ENCODE measurements at places on chromosomes 5 and 9.

DNA sequence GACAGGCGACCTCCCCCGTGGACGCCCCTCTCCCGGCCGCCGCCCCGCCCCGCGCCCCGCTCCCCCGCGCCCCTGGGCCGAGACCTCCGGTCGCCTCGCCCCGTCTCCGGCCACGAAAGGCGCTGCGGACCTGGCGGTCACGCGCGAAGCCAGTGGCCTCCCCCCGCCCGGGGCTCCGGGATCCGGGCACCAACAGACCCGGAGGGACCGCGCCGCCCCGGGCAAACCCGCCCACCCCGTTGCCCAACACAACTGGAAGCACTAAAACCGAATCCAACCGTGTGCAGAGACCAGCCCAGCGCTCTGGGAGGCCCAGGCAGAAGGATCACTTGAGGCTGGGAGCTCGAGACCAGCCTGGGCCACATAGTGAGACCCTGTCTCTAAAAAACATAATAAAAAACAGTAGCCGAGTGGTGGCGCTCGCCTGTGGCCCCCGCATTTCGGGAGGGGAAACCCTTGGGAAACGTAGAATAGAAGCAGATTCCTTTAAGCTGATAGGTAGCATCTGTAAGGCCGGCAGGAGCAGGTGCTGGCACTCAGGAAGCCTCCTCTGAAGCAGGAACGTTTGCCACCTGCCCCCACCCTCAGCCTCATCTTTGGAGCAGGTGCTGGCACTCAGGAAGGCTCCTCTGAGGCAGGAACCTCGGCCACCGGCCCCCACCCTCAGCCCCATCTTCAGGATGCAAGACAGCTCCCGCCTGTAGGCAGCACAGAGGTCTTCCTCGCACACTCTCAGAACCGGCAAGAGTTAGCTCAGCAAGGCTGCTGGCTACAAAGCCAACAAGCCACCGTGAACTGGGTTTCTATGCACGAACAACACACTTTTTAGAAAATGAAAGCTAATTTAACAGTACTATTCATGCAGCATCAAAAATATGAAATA, 4.6 kb upstream of the SLC9A3 start:
- no peak for DNase-seq

DNA sequence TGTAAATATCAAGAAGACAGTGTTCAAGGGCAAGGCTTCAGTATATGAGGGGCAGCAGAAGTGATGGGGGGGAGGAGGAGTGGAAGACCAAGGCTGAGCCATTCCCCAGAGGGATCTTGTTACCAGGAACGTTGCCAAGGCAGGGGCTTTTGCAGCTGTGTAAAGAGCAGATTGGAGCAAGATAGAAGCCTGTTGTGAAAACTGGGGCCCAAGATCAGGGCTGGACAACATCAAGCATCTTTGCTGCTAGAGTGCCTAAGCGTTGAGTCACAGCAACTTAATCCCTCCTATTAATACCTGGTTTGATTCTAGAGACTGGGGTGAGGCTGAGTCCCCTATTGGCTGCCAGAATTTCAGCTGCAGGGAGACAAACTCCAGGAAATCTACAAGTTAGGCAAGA, 18.4 kb upstream of the ERCC6L2 start:
- no peak for DNase-seq

GRCh38 chr9:104775574-104775936, 11.6 kb downstream of the NIPSNAP3B start:
- DNase-seq = no peak

DNA sequence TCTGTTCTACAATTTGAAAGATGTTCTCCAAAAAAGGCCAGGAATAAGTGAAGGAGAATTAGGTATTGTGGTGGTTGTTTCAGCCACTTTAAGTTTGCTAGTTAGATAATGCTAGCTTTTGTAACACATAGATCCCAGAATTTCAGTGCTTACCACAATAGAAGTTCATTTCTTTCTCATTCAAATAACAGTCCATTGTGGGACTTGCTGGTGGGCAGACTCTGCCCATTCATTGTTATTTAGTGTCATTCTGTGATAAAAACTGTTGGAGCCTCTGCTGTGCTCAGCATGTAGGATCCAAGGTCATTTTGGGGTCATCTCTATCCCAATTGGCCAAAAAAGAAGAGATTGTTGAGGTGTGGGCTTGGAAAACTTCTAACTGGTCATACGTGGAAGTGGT, 106.8 kb downstream of the CCDC192 start:
- no peak for DNase-seq

DNA sequence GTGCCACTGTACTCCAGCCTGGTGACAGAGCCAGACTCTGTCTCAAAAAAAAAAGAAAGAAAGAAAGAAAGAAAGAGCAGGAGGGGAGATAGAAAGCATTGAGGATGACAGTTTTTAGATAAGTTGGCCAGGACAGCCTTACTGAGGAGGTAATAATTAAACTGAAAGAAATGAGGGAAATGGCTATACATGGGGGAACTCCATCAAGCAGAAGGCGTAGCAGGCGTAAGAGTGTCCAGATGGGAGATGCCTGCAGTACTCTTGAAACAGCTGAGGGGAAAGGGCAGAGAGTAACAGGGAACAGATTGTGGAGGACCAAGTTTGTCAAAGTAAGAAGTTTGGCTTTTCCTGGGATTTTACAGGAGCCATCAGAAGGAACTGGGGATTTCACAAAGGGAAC, 57.5 kb downstream of the HMGCS1 start:
- DNase-seq = no peak

GRCh38 chr9:96027251-96028131, 152.0 kb downstream of the ERCC6L2 start:
- DNase-seq = no peak

DNA sequence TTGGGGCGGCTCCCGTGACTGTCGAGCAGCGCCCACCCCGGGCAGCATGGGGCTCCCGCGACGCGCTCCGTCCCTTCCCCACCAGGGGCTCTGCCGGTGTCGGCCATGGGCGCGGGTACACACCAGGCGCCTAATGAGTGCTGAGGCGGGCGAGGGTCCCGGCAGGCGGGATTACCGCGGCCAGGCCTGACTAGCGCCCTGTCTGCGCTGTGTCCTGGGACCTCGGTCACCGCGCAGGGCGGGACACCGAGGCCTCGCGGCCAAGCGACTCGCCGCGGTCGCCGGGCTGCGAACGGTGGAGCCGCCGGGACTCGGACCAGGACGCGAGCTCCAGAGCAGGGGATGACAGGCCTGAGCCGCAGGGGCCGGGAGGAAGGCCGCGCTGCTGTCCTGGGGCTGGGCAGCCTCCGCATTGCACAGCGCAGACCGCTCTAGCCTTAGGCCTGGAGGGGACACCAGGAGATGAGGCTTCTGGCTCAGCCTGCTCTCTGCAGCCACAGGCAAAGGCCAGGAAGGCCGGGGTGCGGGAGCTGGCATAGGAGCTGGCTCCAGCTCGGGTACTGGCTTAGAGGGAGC, 14.1 kb downstream of the LCN10 start:
- DNase-seq = no peak

GRCh38 chr9:114888607-114889006, 41.8 kb downstream of the TNFSF8 start:
- no peak for DNase-seq

- no peak for DNase-seq
Observed at GRCh38 chr5:15621094-15621493, 121.1 kb downstream of the FBXL7 start.

DNA sequence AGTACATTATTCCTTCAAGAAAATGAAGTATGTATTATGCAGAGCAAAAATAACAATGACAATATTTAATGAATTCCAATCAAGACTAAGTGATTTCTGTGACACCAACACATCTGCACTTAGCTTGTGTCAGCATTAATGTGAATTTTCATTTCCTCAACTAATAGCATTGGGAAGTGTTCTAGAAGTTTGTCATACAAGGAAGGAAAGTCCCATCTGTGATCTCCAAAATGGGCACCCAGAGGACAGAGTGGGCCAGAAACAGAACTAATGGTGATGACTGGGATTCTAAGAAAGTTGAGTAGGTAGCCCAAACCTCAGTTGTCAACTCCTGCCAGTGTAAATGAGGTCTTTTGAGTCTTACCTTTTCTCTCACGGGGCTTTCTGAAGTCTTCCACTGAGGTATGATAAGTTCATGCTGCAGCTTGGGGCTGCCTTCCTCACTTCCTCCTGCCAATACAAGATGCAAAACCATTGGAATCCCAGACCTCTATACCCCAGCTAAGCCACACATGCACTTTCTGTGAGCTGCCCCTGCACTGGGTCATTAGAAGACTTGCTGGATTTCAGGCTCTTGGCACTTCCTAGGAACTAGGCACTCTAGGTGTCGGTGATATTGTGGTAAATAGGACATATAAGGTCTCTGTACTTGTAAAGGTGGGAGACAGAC, 4.9 kb downstream of the ADAM19 start:
- no peak for DNase-seq

- no peak for DNase-seq
Observed at GRCh38 chr5:165184183-165184582, 1678.8 kb downstream of the MAT2B start.

DNA sequence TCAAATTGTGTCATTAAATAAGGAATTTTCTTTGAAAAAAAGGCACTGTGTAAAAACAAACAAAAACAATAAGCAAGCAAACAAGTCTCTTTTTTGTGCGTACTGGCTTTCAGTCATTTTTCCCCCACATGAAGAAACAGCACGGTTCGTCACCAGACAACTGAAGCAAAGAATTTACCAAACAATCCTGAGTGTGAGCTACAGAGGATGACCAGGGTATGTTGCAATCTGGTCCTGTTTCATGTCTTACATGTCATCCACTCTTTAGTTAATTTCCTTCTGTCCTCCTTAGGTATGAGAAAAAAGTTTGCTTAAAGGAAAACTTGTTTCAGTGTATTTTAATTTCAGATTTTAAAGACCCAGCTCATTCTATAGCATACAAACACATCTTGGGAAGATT, 1080.7 kb upstream of the NUDT12 start:
- no peak for DNase-seq

- no peak for DNase-seq
Observed at GRCh38 chr5:179615203-179615602, 8.3 kb downstream of the HNRNPH1 start.

- no peak for DNase-seq
Observed at GRCh38 chr5:54828151-54828550, 157.2 kb downstream of the ESM1 start.

- no peak for DNase-seq
Observed at GRCh38 chr9:1994180-1994579, 21.0 kb upstream of the SMARCA2 start.

GRCh38 chr5:81251922-81252321, 18.8 kb downstream of the CKMT2 start:
- DNase-seq = no peak

DNA sequence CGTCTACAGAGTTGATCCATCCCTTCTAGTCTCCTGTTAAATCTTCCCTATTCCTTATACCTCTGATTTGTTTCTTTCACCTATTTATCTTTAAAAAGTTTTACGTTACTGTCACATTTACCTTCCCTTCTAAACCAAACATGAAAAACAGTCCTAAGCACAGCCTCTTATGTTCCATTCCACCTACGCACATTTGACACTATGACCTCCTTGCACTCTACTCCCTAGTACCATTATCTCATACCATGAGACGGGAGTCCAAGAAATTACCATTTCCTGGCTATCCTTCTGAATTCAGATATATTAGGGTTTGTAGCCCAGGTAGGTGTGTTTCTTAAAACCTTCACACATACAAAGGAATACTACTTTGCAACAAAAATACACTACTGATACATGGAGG, 25.1 kb downstream of the FNIP1 start:
- DNase-seq = no peak

DNA sequence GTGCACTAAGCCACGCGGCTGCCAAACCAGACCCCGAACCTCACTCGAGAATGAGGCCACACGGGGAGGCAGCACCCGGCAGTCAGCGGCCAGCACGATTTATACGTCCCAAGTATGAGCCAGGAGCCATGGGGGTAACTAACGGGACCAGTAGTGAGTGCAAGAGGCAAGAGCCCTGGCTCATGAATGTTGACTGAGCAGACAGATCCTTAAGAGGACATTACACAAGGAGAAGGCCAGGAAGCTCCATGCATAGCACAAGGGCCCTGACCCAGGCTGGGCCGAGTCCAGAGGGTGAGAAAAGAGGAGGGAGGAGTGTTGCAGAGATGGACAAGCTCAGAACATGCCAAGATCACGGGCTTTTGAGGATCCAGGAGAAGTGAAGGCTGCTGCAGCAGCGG, 58.6 kb upstream of the PHYKPL start:
- DNase-seq = no peak

DNA sequence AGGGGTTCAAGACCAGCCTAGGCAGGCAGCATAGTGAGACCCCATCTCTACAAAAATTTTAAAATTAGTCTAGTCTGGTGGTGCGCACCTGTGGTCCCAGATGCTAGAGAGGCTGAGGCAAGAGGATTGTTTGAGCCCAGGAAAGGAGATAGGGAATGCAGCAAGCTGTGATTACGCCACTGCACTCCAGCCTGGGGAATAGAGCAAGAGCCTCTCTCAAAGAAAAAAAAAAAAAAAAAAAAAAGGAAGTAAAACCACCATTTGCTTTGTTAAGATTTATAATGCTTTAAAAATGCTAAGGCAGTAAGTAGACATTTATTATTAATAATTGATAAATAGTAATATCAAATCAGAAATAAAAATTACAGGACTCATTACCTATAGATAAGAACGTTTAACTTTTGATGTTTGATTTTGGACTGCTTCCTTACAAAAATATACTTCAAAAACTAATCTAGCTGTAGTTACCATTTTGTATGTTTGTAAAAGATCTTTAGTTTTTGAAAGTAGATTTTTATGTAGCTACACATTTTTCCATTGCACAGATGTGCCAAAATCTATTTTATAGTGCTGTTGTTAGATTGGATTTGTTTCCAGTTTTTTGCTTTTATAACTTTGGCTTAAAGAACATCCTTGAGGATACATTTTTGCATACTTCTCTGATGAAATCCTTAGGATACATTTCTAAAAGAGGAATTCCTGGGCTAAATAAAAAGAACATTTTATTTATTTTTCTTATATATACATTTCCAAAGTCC, 86.4 kb downstream of the INIP start:
- DNase-seq = no peak

DNA sequence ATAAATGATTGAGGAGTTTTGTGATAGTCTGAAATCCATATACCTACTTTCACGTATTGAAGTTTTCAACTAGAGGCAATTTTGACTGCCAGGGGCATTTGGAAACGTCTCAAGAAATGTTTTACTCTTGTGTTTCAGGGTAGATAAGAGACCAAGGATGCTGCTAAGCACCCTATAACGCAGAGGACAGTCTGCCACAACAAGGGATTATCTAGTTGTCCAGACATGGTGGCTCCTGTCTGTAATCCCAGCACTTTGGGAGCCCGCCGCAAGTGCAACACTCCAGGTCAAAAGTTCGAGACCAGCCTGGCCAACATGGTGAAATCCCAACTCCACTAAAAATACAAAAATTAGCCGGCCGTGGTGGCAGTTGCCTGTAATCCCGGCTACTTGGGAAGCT, 133.7 kb upstream of the CCNG1 start:
- no peak for DNase-seq

DNA sequence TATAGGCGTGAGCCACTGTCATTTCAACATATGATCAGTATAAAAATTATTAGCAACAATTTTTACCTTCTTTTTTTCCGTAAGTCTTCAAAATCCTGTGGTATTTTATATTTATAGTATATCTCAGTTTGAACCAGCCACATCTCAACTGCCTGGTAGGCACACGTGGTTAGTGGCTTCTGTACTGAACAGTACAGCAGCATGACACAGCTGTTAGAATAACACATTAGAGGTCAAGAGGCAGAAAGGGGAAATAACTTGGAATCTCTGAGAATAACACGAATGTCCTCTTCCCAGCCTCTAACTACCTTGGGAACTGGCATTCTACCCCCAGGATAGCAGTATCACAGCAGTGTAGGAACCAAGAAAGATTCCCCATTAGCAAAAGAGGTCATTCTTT, 108.5 kb upstream of the IQGAP2 start:
- no peak for DNase-seq

Measured in HCT116 (cell line).